ENCODE measurements at places on chromosomes 5 and 9. TPM values are rescaled to one million over a fixed set of nuclear protein-coding genes. Genes with fewer than 3 reads are reported as not detected.

TLX3 gene
- not detected for total RNA-seq

IL5 gene
- not detected for total RNA-seq

TTC39B gene
- total RNA-seq: 17.4 TPM

TAF1L gene
- total RNA-seq: not detected

SECISBP2 gene
- total RNA-seq: 98.0 TPM

Data from camera-type eye (tissue), 1 donor.